ENCODE measurements at places on chromosomes 2 and 18. TPM values are rescaled to one million over a fixed set of nuclear protein-coding genes. Genes with fewer than 3 reads are reported as not detected.

DNA sequence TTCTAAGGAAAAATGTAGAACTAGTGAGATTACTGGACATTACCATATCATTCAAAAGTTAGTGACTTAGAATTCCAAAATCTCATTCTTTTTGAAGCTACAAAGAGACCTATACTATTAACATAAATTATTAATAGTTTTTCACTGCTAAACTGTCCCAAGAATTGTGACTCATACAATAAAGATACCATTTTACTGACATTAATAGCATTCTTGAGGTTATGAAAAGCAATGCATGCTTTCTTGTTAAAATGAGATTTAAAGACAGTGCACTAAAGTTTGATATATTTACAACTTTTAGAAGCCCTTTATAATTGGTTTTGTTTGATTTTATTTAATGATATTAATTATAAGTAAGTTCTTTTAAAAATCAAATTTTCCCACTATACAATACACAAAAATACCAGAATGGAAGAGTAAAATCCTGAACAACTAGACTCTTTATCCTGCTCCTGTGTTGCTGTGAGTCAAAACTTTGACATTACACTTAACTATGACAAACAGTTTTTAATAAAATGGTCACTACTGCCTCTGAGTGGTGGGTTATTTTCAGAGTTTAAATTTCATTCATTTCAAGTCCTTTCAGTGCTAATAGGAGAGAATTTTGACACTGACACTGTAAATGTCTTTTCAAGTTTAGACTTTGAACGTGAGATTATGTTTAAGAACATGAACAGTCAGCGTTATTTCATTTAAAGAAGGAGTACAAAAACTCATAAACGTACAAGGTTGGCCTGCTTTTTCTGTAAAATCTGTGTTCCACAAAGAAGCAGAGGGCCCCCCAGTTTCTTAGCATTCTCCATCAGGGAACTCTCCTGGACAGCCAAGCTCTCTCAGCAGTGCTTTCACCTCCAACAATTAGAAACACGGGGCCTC lies 54.5 kb downstream of the FAM124B start:
- ATAC-seq, result no peak

- no peak for ATAC-seq
Measured at GRCh38 chr2:224802407-224802806, 86.2 kb upstream of the CCDC195 start.

- ATAC-seq, result no peak
Measured at GRCh38 chr2:172230889-172231401, 128.2 kb upstream of the DLX2 start.

Gene TMEM198
- 3.9 TPM for total RNA-seq

- no peak for ATAC-seq
Measured at GRCh38 chr18:22238036-22238435, 68.6 kb downstream of the GATA6 start.

DNA sequence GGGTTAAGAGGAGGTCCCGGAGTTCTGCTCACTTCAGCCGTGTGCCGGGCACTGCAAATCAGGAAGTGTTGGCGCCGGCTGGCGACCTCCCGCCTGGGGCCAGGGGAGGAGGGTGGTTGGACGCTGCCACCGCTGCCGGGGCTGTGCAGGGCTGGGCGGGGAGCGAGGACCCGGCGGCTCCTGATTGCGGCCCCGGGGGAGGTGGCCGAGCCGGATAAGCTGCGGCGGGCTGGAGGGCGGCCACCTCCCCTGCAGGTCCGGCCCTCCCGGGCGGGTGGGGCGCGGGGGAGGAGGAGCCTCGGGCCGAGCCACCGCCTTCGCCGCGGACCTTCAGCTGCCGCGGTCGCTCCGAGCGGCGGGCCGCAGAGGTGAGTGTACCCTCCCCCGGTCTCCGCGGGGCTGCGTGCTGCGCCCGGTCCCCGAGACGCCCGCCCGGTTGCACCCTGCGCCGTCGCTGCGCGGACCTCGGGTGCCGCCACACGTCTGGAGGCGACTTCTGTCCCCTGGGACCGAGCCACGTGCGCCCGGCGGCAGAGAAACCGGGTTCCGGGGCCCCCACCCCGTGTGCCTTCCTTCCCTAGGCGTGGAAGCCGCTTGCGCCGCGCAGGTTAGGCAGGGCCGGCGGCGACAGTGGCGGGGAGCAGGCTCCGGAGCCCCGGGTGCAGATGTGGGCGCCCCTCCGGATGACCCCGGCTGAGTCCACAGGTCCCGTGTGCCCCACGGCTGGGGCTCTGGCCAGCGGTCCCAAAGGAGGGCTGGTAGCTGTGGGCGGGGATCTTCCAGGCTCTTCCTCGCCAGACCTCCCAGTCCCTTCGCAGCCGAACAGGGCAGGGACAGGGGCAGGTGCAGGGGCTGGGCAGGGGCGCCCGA lies at the start of gene STEAP3:
Gene STEAP3 (plus strand): TSS at position 314 of the 870 bp plus-strand sequence. CDS start 7,179 bp downstream, outside the sequence.
- peak; percentile 88 for ATAC-seq

GRCh38 chr2:181807526-181807925 lies 84.0 kb upstream of the ITPRID2 start:
- no peak for ATAC-seq

DNA sequence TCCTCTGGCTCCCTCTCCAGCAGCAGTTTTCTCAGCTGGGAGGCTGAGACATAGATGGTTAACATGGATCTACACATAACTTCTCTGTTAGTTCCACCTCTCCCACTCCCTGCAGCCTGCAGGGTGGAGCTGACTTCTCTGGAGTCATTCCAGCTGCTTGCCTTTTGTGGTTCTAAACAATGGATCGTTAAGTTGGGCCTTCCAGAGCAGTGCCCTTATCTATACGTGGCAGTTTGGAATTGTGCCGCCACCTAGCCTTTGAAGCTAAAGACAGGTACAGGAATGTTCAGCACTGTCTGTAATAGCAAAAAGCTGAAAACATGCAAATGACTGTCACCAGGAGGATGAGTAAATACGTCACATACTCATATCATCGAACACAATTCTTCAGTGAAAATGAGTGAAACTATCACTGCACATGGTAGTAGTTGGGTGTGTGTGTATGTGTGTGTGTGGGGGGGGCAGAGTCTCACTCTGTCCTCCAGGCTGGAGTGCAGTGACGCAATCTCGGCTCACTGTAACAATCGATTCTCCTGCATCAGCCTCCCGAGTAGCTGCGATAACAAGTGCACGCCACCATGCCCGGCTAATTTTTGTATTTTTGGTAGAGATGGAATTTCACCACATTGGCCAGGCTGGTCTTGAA lies 50.3 kb downstream of the SH2D6 start:
- no peak for ATAC-seq
